Stomach (tissue), 19 donors: ENCODE measurements at places on chromosomes 7 and 10. TPM values are rescaled to one million over a fixed set of nuclear protein-coding genes. Genes with fewer than 3 reads are reported as not detected.

DNA sequence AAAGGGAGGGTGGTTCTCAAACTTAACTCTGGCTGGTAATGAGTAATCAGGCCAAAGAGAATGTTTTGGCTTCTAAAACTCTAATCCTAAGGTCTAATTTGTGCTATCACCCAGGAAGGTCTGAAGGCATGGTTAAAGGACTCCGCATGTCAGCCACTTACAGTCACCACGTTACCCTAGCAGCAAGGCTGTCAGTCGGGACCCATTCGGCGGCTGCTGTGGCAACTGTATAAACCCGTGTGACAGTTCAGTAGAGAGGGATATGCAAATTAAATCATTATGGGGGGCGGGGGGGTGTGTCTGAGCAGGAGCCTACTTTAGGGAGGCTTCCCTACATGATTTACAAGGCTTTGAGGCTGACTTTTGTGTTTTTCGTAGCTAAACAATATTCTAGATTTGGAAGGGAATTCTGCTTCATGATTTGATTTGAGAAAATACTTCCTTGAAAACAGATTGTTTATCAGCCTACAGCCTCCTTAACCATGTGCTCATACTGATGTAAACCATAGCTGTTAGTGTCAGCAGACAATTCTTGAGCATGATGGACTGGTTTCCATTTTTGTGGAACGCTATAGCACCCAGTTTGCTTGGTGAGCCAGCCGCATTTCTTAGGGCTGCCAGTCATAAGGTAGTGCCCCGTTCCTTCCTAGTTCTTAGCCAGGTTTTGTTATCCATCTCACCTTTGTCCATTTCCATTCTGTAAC lies 284.4 kb downstream of the USP6NL start:
- DNase-seq: no peak

DNA sequence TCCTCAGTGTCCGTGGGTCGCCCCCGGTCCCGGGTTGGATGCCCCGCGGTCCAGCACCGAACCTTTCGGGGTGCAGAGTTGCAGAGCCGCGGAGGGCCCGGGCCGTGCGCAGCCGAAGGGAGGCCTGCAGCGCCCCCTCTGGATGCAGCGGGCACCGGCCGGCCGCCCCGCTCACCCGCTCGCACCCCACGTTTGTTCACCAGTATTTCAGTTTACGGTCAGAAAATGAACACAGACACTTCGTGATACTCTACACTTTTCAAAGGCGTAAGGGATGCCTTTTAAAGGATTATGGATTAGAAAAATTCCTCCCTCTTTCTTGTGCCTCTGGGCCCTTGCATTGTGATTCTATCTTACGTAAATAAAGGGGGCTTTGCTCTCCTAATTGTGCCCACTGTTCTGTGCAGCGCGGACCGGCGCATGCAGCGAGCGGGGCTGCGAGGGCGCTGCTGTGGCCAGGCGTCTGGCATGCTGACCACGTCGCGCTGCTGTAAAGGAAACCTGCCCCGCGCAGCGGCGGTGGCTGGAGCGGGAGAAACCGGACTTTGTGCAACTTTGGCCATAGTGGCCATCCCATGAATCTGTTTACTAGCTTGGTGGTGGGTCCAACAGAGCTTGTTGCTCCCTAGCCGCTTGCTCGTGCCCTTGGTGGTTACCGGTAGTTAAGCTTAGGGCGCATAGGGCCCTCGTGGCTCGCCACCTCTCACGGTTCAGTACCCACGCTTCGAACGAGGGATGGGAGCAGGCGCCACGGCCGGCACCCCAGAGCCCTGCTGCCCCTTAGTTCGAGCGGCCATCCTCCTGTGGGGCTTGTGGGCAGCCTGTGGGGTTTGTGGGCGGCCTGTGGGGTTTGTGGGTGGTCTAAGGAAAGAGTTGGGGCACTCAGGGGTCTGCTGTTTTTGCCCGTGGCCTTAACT lies 739 bp upstream of the MEST start:
- DNase-seq: peak; percentile 83

GRCh38 chr7:31202801-31203200 lies 137.7 kb downstream of the NEUROD6 start:
- DNase-seq: no peak

SHH gene
- 6.4 TPM for total RNA-seq

OPALIN gene
- total RNA-seq: not detected
